ENCODE measurements at places on chromosomes 5 and 9.

- no peak for DNase-seq
Measured at GRCh38 chr9:134937566-134938345, 20.0 kb upstream of the FCN1 start.

DNA sequence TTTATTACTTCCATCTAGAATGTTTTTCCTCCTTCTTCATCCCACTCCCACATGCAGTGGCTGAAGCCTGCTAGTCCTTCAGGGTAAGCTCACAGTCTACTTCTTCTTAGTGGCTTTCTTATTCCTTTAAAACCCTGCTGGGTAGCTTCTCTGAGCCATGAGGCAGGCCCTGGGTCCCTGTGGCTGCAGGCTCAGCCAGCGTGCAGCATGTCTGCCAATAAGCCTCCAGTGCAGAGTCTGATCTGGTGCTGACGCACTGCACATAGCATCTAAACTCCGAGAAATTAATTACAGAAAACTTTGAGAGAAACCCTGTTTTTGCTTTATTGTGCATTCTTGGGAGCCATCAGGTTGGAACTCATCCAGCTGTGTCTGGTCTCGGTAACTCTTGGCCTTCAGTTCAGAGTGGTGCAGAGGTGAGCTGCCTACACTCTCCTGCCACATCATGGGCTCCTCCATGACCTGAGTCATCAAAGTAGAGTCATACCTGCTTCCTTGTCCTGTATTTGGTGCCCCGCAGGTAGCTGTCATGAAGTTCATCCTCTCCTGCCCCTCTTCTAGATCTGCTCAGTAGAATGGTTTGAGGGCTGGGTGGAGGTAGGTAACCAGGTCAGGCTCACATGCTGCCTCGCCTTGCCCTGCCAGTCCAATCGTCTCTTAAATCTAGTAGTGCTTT is 339.4 kb downstream of the KDM4C start:
- DNase-seq, result no peak

- no peak for DNase-seq
Measured at GRCh38 chr9:5783982-5784381, 48.9 kb downstream of the ERMP1 start.

GRCh38 chr9:114315723-114316363 is 7.1 kb upstream of the ORM1 start:
- DNase-seq, result no peak

DNA sequence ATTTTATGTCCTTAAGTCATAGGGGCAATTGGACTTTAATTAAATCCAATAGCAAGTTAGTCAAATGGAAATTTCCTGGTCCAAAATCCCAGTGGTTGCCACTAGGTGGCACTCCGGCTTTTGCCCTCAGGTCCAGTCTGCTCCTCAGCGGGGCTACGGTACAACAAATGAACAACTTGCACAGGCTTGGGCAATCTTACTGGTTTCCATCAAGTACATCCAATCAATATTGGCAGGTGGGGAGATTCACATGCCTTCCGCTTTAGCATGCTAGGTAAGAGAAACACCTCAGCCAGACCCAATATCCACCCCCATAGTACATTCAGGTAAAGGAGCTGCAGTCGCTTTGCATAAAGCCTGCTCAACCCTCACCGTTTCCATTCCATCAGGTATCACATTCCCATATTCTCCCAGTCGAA is 6.3 kb upstream of the MXD3 start:
- peak; percentile 92 for DNase-seq

- no peak for DNase-seq
Measured at GRCh38 chr9:120912958-120913646, 13.5 kb downstream of the TRAF1 start.

DNA sequence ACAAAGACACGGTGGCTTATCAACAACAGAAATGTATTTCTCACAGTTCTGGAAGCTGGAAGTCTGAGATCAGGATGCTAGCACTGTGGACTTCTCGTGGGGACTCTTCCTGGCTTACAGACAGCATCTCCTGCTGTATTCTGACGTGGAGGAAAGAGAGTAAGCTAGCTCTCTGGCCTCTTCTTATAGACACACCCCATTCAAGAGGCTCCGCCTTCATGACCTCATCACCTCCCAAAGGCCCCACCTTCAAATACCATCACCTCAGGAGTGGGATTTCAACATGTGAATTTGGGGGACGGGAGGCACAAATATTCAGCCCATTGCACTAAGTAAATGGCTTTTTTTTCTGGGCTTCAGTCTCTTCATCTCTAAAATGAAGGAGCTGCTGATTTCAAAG is 27.6 kb downstream of the KCNMB1 start:
- DNase-seq, result no peak

DNA sequence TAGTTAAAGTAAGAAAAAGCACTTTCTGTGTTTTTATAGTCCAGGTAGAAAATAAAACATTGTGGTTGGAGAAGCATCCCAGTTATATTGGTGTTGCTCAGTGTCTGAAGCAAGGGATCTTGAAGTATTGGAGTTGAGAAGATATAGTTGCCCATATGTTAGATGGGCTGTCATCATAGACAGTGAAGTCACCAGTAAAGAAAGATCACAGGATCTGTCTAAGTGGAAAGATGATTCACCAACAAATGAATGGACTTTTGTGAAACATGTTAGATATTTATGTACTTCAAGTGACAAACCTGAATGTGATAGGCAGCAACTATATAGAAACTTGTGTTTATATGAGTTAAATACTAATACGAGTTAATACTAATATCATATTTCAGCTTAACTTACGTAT is 11.7 kb downstream of the OGN start:
- no peak for DNase-seq

GRCh38 chr9:127660886-127661741 is 45.7 kb upstream of the CFAP157 start:
- no peak for DNase-seq

GRCh38 chr5:59177644-59178043 is 594.8 kb downstream of the RAB3C start:
- DNase-seq, result peak; percentile 60

DNA sequence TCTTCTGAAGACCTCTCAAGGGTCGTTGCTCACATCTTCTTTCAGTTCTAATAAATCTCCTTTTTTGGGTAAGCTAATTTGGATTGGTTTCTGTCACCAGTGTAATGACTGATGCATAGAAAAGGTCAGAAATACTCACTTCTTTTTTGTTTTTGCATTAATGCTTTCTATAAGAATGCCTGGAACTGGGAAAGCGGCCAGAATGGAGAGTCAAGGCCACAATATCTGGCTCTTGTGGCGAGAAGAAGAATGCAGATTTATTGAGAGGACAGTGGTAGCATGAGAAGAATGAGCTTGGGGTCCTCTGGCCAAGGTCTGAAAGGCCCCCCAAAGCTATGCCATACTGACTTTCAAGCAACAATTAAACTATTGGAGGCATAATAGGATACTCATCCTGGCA is 88.0 kb upstream of the SLC12A2 start:
- DNase-seq, result no peak
